Right atrium auricular region (tissue), 2 donors: ENCODE measurements at places on chromosomes 12 and 14.

- DNase-seq: no peak
Observed at GRCh38 chr14:66634876-66635275, 126.9 kb downstream of the GPHN start.

- no peak for DNase-seq
Observed at GRCh38 chr12:131564845-131565244, 146.0 kb upstream of the SFSWAP start.

DNA sequence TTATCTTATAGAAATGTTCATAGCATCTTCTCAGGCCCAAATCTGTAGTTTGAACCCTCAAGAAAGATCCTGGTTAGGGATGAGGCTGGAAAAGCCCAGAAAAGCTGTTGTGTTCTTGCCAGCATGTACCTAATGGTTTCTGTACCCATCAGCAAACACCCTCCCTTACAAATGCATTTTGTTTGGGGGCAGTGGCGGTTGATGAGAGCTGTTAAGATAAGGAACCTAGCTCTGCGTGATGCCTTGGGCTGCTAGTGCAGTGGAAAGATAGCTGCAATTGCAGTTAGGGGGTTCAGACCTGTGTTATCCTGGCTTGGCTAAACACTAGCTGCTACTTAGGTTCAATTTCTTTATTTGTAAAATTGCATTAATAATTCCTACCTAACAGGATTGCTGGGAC is 3.6 kb downstream of the TPH2 start:
- DNase-seq: no peak

DNA sequence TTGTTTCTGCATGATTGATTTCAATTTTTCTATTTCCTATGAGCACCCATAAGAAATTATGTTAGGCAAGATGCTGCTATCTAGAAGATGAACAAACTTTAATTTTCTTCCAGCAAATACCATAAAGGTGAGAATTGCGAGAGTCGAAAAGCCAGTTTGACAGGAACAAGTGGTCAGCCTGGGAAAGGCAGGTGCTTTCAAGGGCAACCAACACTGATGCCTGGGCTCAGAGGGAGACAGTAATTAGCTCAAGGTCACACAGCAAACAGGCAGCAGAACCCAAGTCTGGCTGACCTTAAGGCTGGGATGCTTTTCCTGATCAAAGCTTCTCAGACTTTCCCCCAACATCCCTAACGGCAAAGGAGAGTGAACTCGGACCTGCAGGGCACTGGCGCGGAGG is 6.8 kb upstream of the OTUB2 start:
- DNase-seq: no peak

DNA sequence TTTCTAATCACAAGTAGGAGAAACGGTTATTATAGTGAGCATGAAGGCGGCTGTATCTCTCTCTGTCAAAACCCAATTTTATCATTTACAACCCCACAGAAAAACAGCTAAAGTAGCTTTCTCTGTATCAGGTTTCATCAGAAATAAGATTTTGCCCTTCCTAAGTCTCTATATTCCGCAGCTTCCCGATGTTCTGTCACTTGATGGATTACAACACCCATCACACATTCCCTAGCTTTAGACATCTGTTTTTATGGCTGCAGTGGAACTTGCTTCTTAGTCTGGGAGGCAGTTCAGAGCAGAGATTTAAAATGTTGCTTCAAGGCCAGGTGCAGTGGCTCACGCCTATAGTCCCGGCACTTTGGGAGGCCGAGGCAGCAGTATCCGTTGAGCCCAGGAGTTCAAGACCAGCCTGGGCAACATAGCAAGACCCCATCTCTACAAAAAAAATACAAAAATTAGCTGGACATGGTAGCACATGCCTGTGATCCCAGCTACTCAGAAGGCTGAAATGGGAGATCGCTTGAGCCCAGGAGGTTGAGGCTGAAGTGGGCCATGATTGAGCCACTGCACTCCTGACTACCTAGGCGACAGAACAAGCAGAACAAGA is 27.6 kb upstream of the FOXN3 start:
- DNase-seq: no peak

GRCh38 chr14:76832503-76832988 is 6.3 kb downstream of the LRRC74A start:
- DNase-seq: no peak
